Activated CD4-positive, alpha-beta T cell treated with anti-CD3 and anti-CD28 coated beads, Interleukin-2, amount 10 ng/mL, durations not matched to agents 7 days and 5 days (primary cell): ENCODE measurements at places on chromosomes 2 and 18.

DNA sequence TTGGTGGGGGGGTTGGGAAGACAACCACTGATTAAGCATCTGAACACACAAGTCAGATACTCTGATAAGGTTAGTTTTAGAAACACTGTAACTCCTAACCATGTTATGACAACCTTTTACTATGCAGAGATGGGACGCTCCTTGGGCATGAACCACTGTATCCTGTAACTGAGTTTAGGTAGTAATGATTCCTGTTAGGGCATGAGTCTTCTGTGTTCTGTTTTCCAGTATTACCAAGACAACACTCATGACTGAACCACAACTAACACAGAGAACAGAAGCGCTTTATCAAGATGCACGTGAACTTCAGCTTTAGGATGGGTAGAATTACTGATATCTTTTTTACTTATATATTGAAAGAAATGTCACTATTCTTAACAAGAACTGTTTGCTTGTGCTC, 14.1 kb upstream of the CREB1 start:
- no peak for DNase-seq

- DNase-seq: no peak
Measured at GRCh38 chr2:105924932-105925331, 180.2 kb downstream of the NCK2 start.

GRCh38 chr2:235165631-235166030, 213.8 kb downstream of the SH3BP4 start:
- DNase-seq: no peak

DNA sequence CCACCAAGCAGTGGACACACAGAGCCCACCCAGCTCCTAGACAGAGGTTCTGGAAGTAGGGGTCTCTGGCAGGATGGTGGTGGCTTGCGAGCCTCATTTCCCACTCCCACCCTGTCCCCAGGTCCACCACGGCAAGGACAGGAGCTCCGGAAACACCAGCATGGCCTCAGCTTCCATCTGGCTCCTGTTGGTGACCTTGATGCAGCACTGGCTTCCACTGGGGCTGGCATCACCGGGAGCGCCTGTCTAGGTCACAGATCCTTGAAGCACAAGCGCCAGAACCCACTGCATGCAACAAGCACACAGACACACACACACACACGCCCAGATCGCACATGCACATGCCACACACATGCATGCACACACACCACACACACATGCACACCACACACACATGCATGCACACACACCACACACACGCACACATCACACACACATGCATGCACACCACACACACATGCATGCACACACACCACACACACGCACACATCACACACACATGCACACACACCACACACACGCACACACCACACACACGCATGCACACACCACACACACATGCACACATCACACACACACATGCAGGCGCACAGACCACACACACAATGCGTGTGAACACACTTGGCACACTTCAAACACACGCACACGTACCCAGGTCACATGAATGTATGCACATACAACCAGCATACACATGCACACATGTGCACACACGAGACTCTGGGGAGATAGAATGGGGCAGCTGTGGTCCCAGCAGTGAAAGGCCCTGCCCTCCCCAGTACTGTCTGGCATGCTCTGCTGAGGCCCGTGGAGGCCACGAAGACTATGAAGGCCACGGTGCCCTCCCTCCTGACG, 63.7 kb downstream of the TWIST2 start:
- no peak for DNase-seq

DNA sequence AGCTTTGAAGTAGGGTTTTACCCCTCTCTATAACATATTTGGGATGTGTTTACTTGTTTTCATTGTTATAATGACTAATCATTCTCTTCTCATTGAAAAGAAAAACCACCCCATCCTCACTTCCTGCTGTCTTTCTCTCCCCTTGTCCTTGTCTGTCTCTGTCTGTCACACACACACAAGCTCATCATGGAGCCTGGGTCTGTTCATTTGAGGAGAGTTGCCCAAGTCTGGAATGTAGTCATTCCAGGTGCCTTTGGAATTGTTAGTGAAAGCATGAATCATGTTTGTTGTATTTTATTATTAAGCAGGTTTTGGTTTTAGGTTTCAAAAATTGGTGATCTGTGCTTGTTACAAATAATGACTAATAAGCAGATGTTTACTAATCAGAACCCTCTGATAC, 133.5 kb upstream of the IL1R2 start:
- no peak for DNase-seq

DNA sequence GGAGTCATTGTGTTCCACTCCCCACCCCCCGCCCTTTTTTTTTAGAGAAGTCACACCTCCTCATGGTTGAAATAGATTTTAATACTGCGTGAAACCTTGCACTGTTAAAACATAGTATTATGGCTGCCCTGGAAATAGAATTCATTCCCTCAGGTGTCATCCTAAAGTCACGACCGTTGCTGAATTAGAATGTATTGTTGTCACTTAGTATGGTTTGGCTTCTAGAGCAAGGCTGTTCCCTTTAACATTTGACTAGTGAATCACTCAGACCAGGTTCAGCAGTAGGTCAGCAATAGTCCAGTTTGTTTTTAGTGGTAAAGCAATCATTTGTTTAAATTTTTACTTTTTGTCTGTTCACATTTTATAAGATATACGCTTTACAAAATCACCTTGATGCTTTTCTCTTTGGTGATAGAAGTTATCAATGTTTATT, 1.2 kb downstream of the BABAM2 start:
- no peak for DNase-seq

- no peak for DNase-seq
Measured at GRCh38 chr2:84498150-84498799, 18.0 kb upstream of the DNAH6 start.
